ENCODE measurements at places on chromosomes 13 and 19. TPM values are rescaled to one million over a fixed set of nuclear protein-coding genes. Genes with fewer than 3 reads are reported as not detected.

The FGF21 gene
- not detected for total RNA-seq

The PEX11G gene
- total RNA-seq, result 0.58 TPM

The FCER2 gene
- not detected for total RNA-seq

The ZNF45 gene
- total RNA-seq, result 15.3 TPM

The ARL11 gene
- total RNA-seq, result 1.7 TPM

The SHANK1 gene
- total RNA-seq, result not detected

The KCNN1 gene
- not detected for total RNA-seq
